ENCODE measurements at places on chromosomes 16 and 17.

- no peak for DNase-seq
Measured at GRCh38 chr16:66574531-66574930, 4.7 kb upstream of the CMTM2 start.

DNA sequence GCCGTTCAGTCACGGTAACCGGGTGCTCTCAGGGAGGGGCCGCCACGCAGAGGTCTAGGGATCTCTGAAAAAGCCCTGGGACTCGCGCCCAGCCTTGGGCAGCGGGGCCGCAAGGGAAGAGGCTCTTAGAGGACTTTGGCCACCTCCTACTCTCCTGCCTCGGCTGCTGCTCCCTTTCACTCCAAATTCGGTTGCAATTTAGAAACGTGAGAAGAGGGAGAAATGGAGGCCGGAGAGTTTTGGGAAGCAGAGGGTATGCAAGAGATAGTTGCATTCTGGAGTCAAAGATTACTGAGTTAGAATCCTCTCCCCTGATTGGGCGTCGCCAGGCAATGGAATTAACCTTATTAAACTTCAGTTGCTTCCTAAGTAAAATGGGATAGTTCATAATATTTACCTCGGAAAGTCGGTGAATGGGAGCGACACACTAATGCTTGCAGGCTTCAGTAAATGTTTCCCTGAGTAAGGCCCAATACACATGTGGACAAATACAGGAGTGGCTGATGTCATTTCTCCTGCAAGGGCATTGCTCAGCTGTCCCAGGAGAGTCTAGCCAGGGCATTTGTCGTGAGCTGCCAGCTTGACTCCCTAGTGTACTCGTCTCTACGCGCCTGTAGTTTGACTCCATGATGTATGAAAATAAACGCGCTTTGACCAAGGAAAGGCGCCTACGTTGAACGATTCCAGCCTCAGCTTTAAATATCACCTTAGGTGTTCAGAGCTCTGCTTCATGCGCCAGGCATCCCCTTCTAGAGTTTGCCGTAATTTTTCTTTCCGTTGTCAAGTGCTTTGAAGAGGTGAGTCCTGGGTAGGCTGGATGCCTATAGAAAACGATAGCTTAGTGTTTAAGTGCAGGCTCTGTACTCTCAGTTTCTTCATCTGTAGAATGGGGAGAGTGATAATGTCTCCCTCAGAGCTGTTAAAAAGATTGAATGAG lies 667 bp downstream of the OGFOD1 start:
- peak; percentile 55 for DNase-seq

DNA sequence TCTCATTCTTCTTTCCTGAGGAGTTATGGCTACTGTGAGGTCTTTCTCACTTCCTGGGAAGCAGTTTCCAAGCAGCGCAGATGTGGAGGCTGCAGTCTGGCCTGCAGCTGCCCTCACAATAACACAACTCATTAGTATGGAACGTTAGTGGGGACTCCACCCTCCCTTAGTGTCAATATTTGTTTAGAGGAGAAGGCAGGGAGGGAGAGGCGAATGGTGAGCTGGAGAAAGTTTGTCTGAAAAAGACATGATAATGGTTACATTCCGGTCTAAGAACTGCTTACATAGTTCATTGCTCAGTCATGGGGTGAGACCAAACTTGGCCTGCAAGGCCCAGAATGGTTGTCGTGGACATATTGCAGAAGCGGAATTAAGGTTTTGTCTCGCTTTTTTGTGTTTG lies 170.2 kb downstream of the HS3ST3B1 start:
- DNase-seq = peak; percentile 16

DNA sequence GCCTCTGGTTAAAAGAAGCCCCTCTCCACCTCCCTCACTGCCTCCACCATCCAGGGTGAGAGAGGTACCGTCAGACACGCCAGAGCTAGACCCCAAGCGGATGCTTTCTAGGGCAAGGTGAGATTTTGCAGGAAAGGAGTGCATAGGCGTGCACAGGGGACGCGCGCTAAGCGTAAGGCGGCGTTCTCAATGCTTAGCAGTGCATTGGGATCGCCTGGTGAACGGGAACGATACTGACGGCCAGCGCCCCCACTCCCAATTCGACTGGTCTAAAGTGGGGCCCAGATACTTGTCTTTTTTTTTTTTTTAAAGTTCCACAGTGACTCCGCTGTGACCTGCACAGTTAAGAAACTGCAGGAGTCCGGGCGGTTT lies 57.9 kb upstream of the CREBBP start:
- no peak for DNase-seq

DNA sequence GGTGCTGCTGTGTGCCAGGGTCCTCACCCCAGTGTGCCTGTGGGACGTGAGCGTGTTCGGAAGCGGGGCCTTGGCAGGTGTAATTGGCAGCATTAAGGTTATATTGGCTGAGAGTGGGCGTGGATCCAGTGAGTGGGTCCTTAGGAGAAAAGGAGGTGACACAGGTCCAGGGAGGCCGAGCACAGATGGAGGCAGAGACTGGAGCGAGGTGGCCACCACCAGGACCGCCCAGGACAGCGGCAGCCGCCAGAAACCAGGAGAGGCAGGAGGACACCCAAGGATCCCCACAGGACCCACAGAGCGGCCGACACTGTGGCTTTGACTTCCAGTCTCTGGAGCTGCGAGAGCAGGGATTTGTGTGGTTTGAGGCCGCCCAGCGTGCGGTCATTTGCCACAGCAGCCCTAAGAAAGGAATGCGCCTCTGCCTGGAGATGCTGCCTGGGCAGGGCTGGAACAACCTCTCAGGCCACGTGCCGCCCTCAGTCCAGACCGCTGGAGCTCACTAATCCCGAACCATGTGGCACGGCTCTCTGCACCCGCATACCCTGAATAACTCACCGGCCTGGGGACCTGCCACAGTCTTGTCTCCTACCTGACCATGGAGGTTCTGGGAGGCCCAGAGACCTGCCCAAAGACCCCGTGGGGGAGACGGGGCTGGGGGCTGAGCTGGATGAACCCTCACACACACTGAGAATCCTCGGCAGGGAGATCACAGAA lies 45.4 kb downstream of the SOX8 start:
- peak; percentile 65 for DNase-seq

Measured in RPMI7951 (cell line).